Femur (tissue), 1 donor: ENCODE measurements at places on chromosomes 6 and 20.

DNA sequence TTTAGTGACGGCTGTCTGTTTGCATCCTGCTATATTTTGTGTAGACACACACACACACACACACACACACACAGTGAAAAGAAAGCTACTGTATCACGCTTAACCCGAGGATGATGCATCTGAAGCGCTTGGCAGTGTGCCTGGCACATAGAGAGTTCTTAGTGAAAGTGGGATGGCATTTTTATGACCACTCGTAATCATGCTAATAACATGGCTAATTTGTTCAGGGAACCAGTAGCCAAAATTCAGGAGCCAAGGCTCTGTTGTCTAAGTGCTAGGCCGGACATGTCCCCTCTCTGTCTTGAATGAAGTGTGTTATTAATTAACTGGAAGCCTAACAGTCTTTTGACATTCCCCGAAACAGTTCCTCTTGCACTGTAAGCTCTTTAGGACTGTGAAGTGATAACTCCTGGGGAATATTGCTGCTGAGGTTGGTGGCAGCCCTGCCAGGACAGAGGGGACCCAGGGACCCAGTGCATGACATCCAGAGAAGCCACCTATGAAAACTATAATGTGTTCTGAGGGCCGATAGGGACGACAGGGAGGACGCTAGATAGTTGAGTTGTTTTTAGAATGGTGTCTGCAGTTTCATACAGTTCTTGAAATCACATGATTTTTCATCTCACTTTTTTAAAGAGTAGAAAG lies 45.0 kb upstream of the IRF4 start:
- DNase-seq = no peak

DNA sequence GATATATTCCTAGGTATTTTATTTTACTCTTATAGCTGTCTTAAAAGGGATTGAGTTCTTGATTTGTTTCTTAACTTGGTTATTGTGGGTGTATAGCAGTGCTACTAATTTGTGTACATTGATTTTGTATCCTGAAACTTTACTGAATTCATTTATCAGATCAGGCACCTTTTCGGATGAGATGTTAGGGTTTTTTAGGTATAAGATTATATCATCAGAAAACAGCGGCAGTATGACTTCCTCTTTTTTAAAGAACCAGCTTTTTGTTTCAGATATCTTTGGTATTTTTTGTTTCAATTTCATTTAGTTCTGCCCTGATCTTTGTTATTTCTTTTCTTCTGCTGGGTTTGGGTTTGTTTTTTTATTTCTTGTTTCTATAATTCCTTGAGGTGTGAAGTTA lies 382.4 kb upstream of the ADGRB3 start:
- no peak for DNase-seq

GRCh38 chr20:37243937-37244571 lies 17.6 kb downstream of the GHRH start:
- peak; percentile 39 for DNase-seq

GRCh38 chr6:46381057-46381456 lies 110.2 kb downstream of the RCAN2 start:
- DNase-seq = no peak

DNA sequence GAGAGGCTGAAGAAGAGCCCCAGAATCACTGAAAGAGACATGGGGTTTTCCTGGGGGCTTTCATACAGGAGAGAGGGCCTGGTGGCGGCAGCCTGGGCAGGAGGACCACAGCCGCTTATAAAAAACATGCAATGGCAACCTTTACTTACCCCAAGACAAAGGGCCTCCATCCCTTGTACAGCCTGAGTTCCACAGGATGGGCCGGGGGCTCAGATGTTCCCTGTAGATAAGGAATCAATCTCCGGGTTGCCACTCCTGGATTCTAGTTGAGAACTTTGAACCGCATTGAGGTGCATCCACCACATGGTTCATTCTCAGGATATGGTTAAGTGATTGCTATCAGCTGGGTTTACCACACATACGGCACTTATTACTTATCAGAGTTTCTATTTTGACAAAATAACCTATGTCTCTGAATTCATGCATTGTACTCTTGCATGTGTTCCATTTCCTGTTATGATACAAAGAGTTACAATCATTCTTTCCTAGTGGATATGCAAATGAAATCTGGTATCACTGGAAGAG lies 677.6 kb downstream of the KIF16B start:
- no peak for DNase-seq

- DNase-seq = no peak
Measured at GRCh38 chr6:142408409-142408808, 106.6 kb downstream of the ADGRG6 start.

- peak; percentile 76 for DNase-seq
Measured at GRCh38 chr6:111973118-111973761, 80.7 kb upstream of the CCN6 start.

DNA sequence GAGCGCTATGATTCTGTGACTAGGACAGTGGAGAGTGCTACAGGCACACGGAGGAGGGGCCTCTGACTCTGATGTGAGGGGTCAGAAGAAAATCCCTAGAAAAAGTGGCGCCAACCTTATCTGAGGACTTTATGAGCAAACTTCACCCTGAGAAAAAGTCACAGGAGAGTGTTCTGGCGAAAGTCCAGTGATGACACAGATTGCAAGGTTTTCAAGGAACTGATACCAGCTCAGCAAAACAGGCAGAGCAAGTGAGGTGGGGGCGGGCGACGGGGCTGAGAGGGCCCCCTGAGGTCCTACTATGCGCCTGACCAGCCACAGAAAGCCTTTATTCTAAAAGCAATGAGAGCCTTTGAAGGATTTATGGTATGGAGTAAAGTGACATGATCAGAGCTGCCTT lies 73.3 kb downstream of the SLC22A23 start:
- no peak for DNase-seq

- DNase-seq = no peak
Measured at GRCh38 chr6:94350833-94351232, 931.5 kb upstream of the EPHA7 start.

- DNase-seq = no peak
Measured at GRCh38 chr20:38515631-38516030, 43.0 kb downstream of the RALGAPB start.

- peak; percentile 71 for DNase-seq
Measured at GRCh38 chr20:51542571-51543421, at the start of gene NFATC2. NFATC2 (minus strand) TSS chr20:51542719; CDS start chr20:51542499, 220 bp downstream.

DNA sequence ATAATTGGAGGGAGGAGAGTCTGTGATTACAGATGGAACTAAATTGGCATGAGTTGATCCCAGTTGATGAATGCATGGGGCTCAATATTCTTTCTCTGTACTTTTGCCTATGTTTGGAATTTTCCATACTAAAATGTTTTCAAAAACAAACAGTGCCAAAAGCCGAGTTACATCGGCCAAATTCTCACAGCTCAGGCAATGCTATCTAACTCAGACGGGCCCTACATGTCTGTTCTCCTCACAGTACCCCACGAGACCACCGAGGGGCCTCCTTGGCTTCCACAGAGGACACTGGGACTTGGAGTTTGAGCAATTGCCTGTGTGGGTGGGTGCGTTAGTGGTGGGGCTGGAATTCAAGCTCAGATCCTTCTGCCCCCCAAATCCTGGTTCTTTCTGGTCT lies 413.2 kb downstream of the CDH26 start:
- DNase-seq = no peak

DNA sequence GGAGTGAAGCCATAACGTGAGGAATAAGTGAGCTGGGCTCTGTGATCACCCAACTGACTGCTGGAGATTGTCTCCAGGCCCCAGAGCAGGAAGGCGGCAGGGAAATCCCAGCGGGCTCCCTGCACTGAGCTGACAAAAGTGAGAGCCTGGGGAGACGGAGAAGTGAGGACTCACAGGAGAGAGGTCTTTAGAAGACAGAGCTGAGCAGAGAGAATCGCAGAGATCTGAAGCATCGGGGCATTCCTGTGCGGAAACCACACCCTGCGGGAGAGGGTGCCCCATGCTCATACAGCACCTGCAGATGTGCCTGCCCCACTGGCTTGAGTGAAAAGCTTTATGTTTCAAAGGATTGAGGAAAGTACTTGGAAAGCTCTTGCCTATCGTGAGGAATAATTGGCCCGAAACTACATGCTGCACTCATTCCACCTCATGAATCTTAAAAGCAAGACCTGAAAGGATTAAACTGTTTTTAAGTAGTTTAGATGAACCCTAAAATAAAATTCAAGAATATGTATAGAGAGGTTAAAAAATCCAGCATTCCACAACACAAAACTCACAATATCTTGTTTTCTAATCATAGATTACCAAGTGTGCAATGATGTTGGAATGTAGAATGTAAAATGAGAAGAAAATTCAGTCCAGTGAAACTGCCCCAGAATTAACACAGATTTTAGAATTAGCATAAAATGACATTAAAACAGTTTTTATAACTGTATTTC lies 17.7 kb upstream of the THBS2 start:
- no peak for DNase-seq

DNA sequence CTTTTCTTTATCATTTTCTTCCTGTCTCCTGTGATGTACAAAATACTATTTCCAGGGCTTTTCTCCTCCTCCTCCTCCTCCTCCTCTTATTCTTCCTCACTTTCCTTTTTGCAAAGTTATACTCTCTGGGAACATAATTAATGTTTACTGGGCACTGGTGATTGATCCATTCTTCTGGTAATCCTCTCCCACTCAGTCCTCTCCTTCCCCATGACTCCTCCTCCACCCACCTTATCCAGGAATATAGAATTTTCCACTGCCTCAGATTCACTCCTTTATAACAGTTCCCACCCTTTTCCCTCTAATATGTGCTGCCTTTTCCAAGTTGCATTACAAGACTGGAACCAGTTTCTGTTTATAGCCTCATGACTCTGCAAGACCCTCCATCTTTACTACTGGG lies 62.5 kb upstream of the IYD start:
- DNase-seq = no peak

- peak; percentile 91 for DNase-seq
Measured at GRCh38 chr6:148518511-148519156, 176.0 kb downstream of the SASH1 start.

DNA sequence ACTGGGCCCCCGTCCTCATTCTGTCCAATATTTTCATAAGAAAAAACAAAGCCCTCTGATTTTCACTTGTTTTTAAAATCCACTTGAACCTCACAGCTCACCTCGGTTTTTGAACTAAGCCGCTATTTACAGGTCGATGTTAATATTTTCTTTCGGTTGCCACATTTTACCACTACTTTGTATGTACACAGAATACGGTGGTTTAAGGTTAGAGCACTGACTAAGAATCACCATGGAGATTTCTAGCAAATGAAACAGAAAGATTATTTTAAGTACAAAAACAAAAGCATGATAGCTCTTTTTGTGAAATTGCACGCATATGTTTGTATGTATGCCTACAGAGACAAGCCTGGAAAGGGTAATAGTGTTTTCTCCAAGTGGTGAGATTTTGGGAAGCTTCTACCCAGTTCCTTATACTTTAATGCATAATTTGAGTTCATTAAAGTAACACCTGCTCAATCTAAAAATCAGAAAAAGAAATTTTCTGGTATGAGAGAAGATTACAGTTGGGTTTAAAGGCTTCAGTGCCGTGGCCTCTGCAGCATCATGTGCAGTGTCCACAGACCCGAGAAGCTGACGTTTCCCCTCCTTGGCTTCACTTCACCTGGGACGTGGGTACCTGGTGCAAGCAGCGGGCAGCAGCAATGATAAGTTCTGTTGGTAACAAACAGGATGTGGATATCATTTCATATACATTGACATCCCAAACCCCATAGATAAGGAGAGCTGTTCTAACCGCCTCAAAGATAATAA lies 144.0 kb downstream of the UST start:
- no peak for DNase-seq

GRCh38 chr20:1894951-1895673 lies at the start of gene SIRPA:
SIRPA (plus strand) TSS chr20:1895407; CDS start chr20:1895448, 41 bp downstream.
- peak; percentile 83 for DNase-seq

- DNase-seq = no peak
Measured at GRCh38 chr20:37446286-37447032, 74.6 kb upstream of the NNAT start.

GRCh38 chr20:7123457-7123856 lies 356.0 kb downstream of the BMP2 start:
- no peak for DNase-seq

- no peak for DNase-seq
Measured at GRCh38 chr20:9427430-9428291, 86.7 kb upstream of the LAMP5 start.

GRCh38 chr6:2640551-2640950 lies 110.2 kb downstream of the MYLK4 start:
- DNase-seq = no peak

- DNase-seq = no peak
Measured at GRCh38 chr6:136228814-136229213, 21.3 kb downstream of the MTFR2 start.

- DNase-seq = no peak
Measured at GRCh38 chr20:61259741-61260140, 7.7 kb downstream of the CDH4 start.

GRCh38 chr6:37514321-37514771 lies 14.7 kb upstream of the CCDC167 start:
- DNase-seq = no peak

- no peak for DNase-seq
Measured at GRCh38 chr20:33165416-33166055, 2.4 kb upstream of the BPIFA2 start.

- DNase-seq = no peak
Measured at GRCh38 chr20:24727795-24728194, 221.3 kb upstream of the CST7 start.

DNA sequence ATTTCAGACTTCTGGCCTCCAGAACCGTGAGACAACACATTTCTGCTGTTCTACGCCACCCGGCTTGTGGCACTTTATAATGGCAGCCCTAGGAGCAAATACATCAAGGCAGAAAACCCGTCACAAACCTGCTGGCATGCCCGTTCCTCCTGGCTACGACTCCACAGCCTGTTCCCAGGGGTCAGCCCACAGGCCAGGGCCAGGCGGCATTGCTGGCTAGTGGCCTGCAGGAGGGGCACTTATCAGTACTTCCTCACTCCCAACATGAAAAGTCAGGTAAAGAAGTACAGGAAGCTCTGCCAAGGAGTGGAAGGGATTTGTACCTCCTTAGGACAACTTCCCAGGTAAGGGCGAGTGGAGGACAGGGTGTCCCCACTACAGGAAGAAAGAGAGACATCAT lies 223.1 kb upstream of the AGPAT4 start:
- no peak for DNase-seq

DNA sequence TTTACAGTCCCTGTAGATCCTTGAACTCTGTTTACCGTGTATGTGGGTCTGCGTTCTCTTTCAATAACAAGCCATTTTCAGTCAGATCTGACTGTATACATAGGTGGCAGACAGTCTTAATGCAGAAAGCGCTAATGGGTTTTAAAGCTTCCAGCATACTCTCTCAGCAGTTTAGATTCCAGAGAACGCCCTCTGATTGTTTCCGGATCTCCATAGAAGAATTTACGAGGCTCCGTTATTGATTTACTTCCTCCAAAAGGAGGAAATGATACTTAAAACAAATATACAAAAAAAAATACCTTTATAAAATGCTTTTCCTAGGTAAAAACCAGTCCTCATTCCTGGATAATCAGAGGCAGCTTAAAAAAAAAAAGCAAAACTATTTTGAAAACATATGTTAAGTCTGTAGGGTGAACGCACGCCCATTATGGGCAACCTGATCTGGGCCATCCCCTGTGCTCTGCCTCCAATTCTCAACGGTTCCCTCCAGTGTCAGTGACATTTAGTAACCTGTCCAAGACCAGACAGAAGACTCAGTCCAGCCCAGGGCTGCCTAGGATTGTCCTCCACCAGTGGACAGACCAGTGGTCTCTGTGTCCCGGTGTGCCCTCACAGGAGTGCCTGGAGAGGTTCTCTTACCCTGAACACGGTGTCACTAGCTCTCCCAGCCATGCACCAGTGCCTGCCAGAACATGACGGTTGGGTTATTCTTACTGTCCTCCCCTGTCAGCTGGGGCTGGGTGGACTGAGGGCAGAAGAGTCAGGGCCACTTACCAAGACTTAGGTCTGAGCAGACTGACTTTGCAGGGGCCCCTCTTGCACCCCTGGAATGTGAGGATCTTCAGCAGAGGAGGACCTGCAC lies 217.3 kb downstream of the ARID1B start:
- DNase-seq = no peak
